Suppressor macrophage treated with lipopolysaccharide for 4 hours (primary cell): ENCODE measurements at places on chromosomes 6 and 20.

DNA sequence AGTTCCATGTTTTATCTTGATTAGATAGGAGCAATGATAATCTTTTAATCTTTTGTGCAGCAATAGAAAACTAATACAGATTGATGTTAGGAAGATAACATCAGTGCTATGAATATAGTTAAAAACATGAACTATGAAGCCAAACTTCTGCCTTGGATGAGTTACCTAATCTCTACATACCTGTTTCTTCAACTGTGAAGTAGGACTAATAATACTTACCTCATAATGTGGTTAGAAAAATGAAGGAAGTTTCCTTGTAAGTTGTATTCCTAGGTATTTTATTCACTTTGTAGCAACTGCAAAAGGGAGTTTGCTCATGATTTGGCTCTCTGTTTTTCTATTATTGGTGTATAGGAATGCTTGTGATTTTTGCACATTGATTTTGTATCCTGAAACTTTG, 111.9 kb downstream of the FRK start:
- DNase-seq: no peak

GRCh38 chr20:19758133-19758500, at the start of gene RIN2:
RIN2 (plus strand) TSS chr20:19758258; CDS start chr20:19889602, 131,344 bp downstream.
- no peak for DNase-seq

DNA sequence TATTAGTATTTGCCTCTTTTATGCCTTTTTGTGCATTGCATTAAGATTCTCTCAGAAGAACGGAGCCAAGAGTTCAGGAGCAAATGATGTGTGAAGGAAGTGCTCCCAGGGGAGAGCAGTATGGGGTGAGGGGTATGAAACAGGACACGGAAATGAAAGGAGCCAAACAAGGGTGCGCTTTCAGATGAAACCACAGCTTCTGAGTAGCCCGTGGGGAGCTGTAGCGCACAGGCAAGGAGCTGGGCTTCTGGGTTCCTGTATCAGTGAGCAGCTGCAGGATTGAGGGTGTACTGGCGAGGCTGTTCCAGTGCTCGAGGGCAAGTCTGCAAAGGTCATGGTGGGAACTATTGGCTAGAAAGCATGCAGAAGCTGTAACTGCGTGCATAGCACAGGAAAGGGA, 25.4 kb downstream of the ANKEF1 start:
- DNase-seq: no peak

DNA sequence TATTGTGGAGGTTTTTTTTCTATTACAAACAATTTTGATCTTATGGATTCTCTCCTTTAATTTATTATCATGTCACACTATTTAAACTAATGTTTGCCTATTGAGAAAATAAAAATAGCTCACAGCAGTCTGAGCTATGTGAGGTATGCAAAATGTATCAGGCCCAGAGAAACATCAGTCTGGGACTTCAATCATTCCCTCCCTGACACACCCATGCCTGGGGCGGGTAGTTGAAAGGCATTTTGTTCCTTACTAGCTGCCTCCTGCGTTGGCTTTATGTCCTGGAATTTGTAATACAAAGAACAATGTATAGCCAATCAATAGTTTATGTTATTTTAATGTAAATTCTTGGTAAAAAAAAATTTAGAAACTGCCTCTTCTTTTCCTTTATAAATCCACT, 403.3 kb downstream of the EPM2A start:
- no peak for DNase-seq

DNA sequence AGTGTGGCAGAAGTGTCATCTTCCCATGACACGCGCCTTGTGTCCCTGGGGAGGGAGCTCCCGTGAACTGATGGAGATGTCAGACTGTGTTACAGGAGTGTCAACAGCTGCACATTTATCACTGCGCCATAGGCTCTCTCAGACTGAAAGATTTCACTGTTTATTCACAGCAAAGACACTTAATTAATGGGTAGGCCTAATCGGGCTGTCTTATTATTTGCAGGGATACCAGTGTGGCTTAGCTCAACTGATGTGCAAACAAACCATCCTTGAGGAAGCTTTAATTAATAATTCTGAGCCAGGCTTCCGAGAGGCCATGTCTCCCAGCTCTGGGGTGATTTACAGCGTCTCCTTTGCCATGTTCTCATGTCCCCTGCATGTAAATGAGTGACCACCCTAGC, 771.0 kb downstream of the QKI start:
- DNase-seq: no peak

DNA sequence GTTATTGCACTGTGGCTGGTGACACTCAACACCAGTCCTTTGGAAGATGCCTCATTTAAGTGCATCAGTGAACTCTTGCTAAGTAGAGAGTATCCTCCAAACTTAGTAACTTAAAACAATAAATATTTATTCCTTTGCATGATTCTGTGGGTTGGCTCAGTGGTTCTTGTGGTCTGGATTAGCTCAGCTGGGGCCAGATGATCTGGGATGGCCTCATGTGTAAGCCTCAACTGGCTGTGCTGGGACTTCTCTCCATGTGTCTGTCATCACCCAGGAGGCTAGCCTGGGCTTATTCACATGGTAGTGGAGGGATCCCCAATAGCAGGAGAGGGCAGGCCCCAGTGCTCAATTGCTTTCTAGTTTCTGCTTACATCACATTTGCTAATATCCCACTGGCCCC, 8.3 kb downstream of the LRRN4 start:
- no peak for DNase-seq

- peak; percentile 85 for DNase-seq
Measured at GRCh38 chr6:163354761-163355425, 59.6 kb upstream of the QKI start.

DNA sequence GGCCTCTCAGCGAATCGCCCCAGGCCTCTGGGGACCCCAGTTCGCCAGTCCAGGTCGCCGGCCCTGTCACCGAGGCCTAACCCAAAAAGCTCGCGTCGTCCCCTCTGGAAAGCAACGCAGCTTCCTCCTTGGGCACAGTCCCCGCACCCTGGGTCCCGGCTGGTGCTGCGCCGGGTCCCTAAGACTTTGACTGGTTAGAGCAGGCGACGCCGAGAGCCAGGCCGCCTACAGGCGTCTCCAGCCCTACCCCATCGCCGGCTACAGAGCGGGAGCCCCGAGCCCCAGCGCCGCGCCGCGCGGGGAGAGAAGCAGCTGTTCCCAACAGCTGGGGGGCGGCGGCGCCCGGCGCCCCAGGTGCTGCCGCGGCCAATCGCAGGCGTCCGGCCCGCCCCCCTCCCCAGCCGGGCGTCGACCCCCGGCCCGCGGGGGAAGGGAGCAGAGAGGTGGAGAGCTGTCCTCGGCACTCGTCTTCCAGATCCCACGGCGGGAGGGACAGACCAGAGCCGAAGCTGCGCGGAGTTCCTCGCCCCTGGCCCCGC, 540 bp upstream of the RBM24 start:
- peak; percentile 1 for DNase-seq

DNA sequence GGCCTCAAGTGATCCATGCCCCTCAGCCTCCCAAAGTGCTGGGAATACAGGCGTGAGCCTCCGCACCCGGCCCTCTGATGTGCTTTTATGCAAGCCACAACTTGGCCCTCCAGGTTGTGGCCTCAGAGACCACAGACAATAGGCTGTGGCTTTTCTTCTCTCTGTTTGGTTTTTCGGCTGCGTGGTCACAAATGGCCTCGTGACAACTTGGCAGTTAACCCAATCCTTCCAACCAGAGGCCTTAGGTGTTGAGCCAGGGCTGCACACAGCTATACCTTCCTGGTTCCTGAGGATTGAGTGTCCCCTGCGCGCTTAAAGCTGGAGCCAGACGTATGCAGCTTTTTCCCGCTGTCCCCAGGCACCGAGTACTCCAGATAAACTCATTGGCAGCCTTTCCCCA, 6.3 kb upstream of the TGM3 start:
- DNase-seq: no peak

- no peak for DNase-seq
Measured at GRCh38 chr6:168050881-168051586, 28.0 kb downstream of the FRMD1 start.
